ENCODE measurements at places on chromosomes 3 and 15.
A peak's percentile ranks its signal among the peaks of the same experiment; 100 is the strongest.

DNA sequence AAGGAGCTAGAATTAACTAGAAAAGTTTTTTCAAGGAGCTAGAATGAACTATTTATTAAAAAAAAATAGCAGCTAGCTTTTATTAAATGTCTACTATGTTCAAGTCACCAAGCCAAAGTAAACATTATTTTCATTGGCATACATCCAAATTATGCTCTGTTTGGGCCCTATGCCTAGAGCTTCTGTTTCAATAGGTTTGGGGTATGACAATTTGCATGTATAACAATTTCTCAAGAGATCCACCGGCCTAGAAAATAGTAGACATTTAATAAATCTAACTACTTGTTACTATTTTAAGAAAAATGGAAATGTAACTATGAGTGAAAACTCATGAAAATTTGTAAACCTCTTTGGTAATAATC, 8.0 kb downstream of the GABRR3 start:
- DNase-seq: no peak

- no peak for DNase-seq
These were observed 91.5 kb downstream of the STT3B start for GRCh38 chr3:31624083-31624709.

GRCh38 chr3:123449102-123449996, 459 bp upstream of the ADCY5 start:
- peak; percentile 38 for DNase-seq

DNA sequence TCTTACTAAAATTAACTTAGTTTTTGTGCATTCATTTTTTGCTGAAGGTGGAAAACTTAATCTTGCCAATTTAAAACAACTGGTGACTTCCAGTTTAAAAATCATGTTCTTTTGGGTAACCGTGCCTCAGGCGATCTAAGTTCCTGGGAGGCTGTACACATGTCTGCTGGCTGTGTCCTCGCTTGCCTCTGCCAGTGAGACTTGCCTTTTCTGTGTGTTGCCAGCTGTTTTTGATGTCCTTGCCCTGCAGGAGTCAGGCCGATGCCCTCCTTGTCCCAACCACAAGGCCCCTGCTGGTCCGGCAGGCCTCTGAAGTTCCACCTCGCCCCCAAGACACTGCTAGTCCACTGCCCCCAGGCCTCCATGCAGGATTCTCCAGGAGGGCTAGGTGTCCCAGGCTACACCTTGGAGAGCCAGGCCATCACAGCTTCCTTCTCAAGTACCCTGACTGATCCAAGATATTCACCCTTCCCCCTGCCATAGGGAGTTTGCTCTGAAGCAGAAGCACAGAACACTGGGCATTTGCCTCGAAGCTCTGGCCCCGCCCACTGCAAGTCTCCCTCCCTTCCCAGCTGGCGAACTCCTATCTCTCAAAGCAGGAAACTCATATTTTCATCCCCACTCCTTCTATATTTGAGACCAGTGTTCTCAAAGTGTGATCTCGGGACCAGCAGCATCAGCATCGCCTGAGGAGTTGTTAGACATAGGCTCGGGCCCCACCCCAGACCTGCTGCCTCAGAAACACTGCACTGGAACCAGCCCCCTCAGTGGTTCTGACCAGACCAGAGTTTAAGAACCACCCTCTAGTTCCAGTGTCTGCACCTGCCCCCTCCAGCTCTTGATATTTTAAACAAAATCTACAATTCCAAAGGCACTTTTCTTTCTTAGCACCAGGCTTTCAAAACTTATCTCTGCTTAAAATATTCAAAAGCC, 185.8 kb upstream of the UBE2E1 start:
- peak; percentile 9 for DNase-seq

- DNase-seq: no peak
These were observed 688.3 kb upstream of the LMCD1 start for GRCh38 chr3:7813365-7813764.

DNA sequence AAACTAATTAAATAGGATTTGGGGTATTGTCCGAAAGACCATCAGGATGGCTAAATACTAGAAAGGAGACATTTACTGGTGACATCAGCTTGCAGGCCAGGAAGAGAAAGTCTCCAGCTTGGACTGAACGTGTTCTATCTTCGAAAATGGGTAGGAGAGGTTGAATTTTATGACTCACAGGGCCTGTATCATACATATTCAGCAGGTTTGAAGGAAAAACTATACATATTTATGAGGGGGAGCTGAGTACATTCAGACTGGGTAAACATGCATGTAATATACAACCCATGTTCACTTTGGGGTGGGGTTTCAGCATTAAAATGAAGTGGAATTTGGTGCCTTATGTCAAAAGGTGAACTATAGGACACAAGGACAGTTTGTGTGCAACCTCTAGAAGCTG, 129.3 kb upstream of the CRBN start:
- DNase-seq: no peak

Data from AG08395 (cell line).